Iris pigment epithelial cell (primary cell): ENCODE measurements at places on chromosomes 1 and 21.

GRCh38 chr21:17451364-17451891 lies 61.4 kb upstream of the CXADR start:
- DNase-seq = peak; percentile 92

- DNase-seq = no peak
Observed at GRCh38 chr1:167418391-167418790, 99.9 kb downstream of the CD247 start.

GRCh38 chr1:6822530-6823359 lies 37.5 kb downstream of the CAMTA1 start:
- DNase-seq = no peak

DNA sequence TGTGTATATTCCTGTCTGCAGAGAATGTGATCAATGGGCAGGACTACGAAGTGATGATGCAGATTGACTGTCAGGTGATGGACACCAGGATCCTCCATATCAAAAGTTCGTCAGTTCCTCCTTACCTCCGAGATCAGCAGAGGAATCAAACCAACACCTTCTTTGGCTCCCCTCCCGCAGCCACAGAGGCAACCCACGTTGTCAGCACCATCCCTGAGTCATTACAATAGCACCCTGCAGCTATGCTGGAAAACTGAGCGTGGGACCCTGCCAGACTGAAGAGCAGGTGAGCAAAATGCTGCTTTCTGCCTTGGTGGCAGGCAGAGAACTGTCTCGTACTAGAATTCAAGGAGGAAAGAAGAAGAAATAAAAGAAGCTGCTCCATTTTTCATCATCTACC lies 65.2 kb downstream of the OLFML2B start:
- DNase-seq = peak; percentile 44

- DNase-seq = no peak
Observed at GRCh38 chr21:26698416-26698815, 125.3 kb upstream of the CYYR1 start.

GRCh38 chr1:184385865-184386311 lies 941 bp upstream of the C1orf21 start:
- no peak for DNase-seq

- no peak for DNase-seq
Observed at GRCh38 chr1:193367863-193368262, 181.4 kb upstream of the B3GALT2 start.

DNA sequence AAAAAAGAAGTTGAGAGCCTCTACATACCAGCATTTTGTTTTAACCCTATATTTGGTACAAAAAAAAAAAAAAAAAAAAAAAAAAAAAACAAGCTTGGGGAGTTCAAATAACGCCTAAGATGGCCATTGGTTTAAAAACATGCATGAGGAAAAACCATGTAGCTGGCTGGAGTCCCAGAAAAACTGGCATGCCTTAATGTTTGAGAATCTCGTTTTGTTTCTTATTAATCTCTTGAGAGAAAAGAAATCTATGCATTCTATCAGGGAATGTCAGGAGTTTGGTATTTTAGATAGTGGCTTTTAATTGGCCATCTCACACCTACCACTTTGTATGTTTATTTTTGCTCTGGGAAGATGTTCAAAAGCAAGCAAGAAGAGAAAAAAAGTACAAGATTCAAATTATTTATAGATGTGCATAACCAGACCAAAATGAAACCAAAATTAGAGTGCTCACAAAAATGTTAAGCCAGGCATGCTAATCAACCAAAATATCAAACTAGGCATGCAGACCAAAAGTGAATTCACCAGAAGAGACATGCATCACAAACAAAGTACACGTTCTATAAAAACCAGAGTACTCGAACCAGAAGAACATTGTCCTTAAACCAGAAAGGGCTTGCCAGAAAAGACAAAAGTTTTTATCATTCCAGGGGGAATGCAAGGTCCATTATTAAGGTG lies 156.6 kb downstream of the AK5 start:
- peak; percentile 85 for DNase-seq

DNA sequence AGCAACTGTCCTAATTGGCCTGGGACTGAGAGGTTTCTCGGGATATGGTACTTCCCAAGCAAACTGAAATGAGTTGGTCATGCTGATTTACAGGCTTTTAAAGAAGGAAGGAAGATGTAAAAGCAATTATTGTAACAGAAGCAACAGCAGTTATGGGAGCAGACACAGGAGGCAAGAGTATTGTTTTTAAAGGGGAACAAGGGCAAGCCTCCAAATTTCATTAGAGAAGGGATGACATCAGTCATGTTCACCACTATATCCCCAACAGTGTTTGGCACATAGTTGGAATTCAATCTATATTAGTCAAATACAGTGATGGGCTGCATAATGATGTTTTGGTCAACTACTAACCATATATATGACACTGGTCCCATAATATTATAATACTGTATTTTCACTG lies 46.0 kb upstream of the JUN start:
- no peak for DNase-seq

GRCh38 chr1:10687782-10688408 lies 108.6 kb downstream of the CASZ1 start:
- DNase-seq = no peak

DNA sequence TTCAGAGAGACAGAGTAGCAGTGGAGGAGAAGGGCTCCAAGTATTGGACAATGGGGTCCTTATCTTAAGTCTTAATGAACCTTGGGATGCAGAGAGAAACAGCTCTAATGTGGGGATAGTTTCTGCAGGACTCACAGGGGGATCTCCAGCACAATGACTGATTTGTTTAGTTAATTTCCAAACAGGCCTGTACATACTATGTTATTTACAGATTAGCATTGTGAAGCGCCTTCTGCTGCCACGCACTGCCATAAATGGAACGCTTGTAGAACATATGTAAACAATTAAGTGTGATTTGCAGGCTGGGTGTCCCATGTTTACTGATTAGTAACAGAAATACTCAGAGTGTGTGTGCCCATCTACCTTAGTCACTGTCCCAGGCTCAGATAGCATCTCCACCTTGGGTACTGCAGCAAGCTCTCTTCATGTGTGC lies 56.1 kb downstream of the NTPCR start:
- DNase-seq = no peak

DNA sequence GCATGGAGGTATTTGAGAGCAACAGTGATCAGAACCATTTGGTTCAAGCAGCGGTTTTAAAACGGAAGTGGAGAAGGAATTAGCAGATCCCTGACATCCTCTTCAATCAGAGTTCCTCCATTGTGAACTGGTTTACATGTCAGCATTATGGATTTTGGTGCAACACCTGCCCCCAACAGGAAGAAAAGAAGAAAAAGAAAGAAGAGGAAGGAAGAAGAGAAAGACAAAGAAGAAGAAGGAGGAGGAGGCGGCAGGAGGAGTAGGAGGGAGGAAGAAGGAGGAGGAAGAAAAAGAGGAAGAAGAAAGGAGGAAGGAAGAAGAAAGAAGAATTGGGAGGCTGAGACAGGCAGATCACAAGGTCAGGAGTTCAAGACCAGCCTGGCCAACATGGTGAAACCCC lies 17.4 kb downstream of the NDUFS5 start:
- no peak for DNase-seq

- DNase-seq = peak; percentile 38
Observed at GRCh38 chr1:12249181-12249580, 19.4 kb downstream of the VPS13D start.

GRCh38 chr1:198143797-198144196 lies 13.0 kb upstream of the NEK7 start:
- DNase-seq = no peak

GRCh38 chr1:200355801-200356200 lies 54.0 kb downstream of the ZNF281 start:
- no peak for DNase-seq

DNA sequence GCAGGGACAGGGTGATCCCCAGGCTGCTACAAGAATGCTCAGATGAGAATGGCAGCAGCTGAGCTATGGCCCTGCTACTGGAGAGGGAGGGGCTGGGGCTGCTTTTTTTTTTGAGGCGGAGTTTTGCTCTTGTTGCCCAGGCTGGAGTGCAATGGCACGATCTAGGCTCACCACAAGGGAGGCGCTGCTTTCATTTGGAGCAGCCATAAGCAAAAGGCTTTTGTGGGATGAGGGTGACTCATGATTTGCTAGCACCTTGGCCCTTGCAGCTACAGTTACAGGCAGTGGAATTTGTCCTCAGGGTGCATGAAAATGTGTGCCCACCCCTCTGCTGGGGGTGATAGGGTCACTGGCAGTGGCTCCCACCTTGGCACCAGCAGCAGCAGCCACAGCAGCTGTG lies 32.4 kb upstream of the CYP4A22 start:
- no peak for DNase-seq

DNA sequence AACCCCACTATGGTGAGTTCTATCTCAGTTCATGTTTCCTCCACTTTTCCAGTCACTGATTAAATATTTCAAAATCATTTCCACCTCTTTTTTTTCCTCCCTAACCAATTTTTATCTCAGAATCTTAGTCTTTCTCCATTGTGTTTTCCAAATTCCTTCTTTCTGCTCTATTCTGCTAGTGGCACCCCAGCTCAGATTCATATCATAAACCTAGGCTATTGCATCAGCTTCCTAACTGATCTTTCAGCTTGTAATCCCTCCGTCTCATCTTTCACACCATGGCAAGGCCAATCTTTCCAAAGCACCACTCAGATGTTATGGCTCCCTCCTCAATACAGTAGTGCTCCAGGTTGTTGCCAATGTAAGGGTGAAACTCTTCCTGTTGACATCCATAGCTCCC lies 631.9 kb downstream of the PLPP3 start:
- no peak for DNase-seq

DNA sequence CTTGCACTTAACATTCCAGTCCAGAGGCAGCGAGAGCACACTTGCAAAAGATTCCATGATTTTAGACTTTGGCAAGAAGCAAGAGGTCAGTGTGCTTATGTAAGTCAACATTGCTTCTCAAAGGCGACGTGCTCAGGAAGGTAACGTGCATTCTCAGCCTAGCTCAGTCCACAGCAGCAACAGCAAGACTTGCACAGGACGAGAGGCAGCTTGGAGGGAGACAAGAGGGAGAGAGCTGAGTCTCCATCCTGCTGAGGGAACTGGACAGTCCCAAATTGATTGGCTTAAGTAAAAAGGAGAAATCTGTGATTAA lies 56.5 kb downstream of the PTP4A2 start:
- DNase-seq = peak; percentile 40

GRCh38 chr1:99407018-99407417 lies 142.7 kb downstream of the PLPPR4 start:
- DNase-seq = no peak

DNA sequence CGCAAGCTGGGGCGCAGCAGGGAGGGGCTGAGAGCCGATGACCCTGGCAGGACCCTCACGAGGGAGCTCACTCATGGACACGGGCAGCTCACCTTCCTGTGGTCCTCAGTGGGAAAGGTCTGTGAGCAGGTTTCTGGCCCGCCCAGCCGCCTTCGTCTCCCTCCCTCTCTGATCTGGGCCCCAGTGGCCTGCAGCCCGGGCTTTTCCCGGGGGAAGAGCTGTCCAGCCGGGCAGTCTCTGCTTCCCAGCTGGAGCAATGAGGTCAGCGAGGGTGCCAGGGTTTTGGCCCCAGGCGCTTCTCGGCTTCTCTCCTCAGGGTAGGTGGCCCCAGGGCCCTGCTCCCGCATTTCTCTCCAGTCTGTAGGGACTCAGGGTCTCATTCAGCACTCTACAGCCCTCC lies 22.2 kb upstream of the ARHGEF16 start:
- DNase-seq = no peak

DNA sequence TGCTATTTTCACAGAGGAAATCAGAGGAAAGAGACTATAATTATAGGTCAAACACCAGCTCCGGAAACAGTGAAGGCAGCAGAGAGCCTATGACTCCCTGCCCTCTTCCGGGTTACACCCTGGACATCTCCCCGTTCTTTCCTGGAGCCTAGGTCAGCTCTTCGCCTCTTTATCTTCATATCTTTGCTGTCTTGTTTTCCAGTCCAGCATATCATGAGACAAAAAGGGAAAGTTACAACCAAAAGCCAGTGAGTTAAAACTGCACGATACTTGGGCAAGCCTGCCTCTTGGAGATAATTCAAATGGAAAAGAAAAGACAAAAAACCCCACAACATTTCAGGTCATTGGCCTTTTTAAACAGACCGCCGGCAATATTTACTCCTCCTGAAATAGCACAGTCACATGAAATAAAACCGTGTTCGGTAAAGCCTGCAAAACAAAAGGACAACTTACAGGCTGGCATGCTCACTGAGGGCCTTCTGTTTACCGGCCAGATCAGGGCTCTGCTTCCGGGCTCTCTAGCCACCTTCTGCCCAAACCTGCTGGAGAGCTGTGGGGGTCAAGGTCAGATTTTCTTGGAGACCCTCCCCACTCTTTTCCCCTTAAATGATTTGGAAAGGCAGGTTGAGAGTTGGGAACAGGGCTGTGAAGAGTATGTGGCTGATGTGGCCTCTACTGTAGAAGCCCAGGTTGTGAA lies 42.8 kb upstream of the PPP2R5A start:
- no peak for DNase-seq

DNA sequence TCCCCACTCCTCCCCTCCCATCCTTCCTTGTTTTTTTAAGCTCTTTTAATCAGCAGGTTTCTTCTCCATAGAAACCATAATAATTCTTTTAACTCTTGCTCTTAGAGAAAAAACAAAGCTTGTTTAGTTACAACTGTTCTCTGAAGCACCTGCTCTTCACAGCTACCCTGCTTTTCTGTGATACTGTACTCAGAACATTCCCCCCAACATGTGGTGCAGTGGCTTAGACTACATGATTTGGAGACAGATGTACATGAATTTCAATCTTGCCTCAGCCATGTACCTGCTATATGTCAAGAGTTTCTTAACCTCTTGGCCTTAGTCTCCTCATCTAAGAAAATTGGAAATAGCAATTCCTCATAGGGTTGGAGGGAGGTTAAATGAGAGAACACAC lies 33.5 kb downstream of the LAMC2 start:
- no peak for DNase-seq

GRCh38 chr1:92583821-92584760 lies 97.4 kb upstream of the GFI1 start:
- DNase-seq = peak; percentile 93

DNA sequence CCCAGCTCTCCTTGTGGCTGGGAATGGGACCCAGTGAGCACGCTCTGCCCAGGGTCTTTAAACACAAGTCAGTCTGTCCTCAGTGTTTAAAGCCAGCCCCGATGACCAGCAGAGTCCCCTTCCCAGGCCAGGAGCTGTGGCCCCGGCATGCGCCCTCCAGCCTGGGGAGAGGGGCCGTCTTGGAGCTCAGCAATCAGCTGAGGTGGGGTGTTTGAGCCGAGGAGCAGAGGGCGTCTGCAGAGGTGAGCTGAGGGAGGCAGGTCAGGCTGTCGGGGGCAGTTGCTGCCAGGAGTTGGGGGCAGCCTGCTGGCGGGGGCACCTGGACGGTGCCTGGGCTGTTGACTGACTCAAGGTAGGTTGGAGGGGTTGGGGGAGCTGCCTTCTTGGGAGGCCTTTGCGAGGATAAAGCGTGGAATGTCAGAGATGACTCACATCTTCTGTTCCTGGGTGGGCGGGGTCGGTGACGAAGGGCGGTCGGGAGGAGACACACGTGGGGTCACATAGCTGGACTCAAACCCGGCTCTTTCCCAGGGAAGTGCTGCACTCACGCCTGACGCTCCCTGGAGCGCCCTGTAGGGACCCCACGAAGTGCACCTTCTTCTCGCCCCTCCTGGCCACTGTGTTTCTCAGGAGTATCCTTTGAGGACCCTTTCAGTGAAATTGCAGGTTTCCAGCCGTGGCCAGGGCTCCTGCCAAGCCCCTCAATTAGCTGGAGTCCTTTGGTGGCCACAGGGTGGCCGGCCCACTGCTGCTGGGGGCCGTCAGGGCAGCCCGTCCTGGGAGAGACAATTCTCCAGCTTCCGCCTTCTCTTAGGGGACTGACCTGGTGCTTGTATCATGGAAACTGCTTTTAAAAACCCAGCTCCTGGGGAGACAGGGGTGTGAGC lies 86.2 kb downstream of the SIK1 start:
- DNase-seq = peak; percentile 90

GRCh38 chr1:33683913-33684312 lies 180.0 kb upstream of the HMGB4 start:
- no peak for DNase-seq

GRCh38 chr1:241612533-241613477 lies 27.4 kb downstream of the CHML start:
- DNase-seq = peak; percentile 95
